Activated T-helper 1 cell treated with anti-CD3 and anti-CD28 coated beads, Interleukin-12 subunit alpha, Interleukin-12 subunit beta, Interleukin-2, Interleukin-4 antibody, amounts not matched to agents 30 ng/mL and 10 ng/mL and 1 ng/mL, durations not matched to agents 14 hours and 24 hours and 36 hours (primary cell): ENCODE measurements at places on chromosomes 5 and 9. TPM values are rescaled to one million over a fixed set of nuclear protein-coding genes. Genes with fewer than 3 reads are reported as not detected.

GRCh38 chr9:128503870-128504269, 649 bp upstream of the GLE1 start:
- H3K27ac ChIP-seq: peak overlapping the region; percentile 55
- peaks cover 17% of the 10 kb centered on the region for H3K36me3 ChIP-seq
- H3K4me3 ChIP-seq: peak overlapping the region; percentile 99
- no peak for DNase-seq
- H3K4me1 ChIP-seq: peaks cover 22% of the 10 kb centered on the region

DNA sequence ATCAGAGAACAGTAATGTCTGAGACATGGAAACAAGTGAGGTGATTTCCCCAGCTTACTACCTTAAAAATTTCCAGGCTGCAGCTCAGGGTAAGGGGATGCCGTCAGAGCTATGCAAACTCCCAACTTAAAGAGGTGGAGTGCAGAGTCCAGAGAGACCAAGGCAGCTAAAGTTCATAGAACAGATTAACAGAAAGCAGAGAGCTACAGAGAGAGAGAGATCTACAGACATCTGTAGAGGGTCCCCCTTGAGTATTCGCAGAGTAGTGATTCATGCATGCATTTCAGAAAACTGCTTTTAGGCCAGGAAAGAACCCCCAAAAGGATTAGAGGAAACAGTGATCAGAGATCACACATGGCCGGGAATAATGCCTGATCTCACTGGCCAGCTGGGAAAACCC, 306.2 kb upstream of the PUM3 start:
- H3K36me3 ChIP-seq: no peaks in the 10 kb centered on the region
- H3K4me1 ChIP-seq: no peaks in the 10 kb centered on the region
- H3K27me3 ChIP-seq: peaks cover 2% of the 10 kb centered on the region
- H3K4me3 ChIP-seq: no peak overlapping the region

DNA sequence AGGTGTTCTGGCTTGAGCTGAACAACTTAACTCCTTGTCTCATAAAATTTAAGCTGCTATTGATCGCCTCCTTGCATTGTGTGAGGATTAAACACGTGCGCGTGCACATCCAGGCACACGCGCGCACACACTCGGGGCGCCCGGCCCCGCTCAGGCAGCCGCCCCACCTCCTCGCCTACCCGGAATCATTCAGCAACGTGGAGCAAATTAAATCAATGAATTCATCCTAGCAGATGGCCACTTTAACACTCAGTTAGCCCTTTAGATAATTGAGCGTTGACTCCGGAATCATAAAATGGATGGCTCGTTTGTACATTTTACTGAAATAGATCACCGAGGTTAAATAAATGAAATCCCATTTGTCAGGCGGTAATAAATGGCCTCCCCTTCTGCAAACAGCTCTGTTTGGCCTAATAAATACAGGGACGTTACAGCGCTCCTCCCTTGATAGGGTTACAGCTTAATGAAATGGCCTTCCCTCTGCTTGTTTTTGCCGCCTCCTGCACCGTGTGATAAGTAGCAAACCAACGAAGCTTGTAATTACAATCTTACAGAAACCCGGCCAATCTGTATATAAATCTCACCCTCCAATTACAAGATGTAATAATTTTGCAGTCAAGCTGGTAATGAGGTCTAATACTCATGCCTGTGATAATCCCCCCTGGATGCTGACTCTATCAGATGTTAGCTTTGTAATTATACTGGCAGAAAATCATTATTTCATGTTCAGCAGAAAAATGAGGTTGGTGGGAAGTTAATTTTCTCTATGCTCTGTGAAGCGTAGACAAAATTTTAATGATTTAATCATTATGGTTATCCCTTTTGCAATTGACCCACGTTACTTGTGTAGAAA, 229.7 kb upstream of the IRX4 start:
- DNase-seq: no peak
- no peaks in the 10 kb centered on the region for H3K27me3 ChIP-seq
- H3K4me3 ChIP-seq: no peak overlapping the region
- H3K27ac ChIP-seq: no peak overlapping the region
- no peaks in the 10 kb centered on the region for H3K4me1 ChIP-seq

DNA sequence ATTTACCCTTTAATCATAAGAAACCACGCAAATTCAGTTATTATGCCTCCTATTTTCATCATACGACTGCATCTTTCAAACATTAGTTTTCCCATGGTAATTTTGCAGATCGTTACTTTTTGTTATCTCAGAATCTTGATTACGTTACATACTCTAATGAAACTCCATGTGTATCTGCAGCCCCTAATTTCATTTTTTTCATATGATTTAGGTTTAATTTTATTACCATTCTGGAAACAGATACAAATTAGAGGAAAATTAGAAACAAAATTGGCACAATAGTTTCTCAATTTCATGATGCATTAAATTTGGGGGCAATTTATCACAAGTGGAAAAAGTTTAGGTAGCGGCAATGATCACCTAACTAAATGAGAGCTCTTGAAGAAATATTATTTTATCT, 52.3 kb downstream of the C9orf153 start:
- no peaks in the 10 kb centered on the region for H3K4me1 ChIP-seq
- H3K36me3 ChIP-seq: no peaks in the 10 kb centered on the region
- H3K4me3 ChIP-seq: no peak overlapping the region
- no peak overlapping the region for H3K27ac ChIP-seq
- peaks cover 7% of the 10 kb centered on the region for H3K27me3 ChIP-seq

VCAN gene
- 0.05 TPM in 2 replicates for total RNA-seq

PRRT1B gene
- not detected in 2 replicates for total RNA-seq
